ENCODE measurements at places on chromosomes 5 and 9.

DNA sequence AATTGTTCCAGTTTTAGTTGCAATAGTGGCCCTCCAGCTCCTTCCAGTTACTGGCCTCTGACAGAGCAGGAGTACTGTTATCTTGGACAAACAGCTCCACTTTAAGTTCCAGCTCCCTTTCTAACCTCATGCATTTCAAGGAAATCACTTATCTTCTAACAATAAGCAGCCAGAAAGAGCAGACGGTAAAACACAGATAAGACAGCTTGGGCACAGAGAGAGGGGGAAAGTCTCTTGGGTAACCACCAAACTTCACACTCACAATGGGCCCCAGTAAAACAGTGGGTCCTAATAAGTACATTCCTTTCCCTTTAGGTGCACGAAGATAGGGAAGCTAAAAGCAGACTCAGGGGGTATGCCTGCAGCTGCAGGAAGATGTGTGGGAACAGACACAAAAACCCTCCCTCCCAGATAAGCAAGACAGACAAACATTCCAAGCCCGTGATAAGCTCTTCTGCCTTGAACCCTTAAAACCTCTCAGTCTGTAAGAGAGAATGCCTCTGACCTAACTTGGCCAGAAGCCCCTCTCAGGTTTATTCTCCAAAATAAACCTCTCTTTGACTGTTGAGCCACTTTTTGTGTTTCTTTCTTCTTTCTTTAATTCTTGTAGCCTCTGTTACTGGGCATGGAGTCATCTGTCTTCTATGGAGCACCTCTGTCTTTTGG is 30.8 kb downstream of the OR1J1 start:
- DNase-seq: no peak

GRCh38 chr9:116987721-116988485 is 300.8 kb downstream of the TRIM32 start:
- peak; percentile 70 for DNase-seq

- peak; percentile 55 for DNase-seq
Observed at GRCh38 chr5:83711982-83712601, 8.6 kb downstream of the HAPLN1 start.

DNA sequence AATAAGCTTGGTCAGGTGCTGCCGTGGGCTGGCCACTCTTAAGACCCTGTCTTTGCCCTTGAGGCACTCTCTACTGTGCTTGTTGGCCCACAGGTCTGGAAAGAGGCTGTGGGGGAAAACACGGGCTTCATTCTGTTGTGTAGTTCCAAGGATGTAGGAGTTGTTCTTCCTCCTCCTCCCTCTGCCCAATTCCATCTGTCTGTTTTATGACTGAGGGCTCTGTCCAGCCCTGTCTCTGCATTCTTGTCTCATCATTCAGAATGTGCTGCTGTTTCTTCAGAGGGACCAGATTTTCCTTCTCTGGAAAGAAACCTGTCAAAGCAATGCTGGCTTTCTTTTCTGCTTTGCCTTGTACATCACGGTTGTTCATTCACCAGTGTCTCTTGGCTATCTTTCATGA is 84.1 kb downstream of the MAP1B start:
- DNase-seq: no peak

- no peak for DNase-seq
Observed at GRCh38 chr5:171462928-171463861, 43.7 kb downstream of the FGF18 start.

- no peak for DNase-seq
Observed at GRCh38 chr5:87777877-87778276, 365.1 kb upstream of the CCNH start.

DNA sequence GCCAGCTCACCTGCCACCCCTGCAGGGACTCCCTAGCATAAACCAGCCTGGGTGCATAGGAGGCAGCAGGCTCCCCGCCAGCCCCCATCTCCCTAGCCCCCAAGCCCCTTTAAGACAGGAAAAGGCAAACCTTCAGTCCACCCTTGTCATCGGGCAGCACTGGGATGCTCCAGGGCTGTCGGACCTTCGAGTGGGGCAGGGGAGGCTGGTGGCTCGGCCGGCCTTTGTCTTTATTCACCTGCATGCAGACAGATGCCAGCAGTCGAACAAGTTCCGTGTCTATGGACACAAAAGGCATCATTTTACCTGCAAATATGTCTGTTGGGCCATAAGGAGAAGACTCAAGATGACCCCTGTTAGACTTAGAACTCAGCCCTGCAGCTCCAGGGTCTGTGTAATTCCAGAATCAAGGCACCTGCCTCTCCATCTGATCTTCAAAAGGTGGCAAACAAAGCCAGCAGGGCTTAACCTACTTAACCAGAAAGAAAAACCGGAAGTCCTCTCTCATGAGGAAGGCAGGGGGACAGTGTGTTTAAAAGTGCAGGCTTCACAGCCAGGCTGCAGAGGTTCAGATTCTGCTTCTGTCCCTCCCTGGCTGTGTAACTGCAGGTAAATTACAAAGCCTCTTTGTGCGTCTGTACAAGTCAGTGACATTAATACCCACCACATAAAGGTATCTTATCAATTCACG is 16.2 kb downstream of the ANKS6 start:
- DNase-seq: no peak

DNA sequence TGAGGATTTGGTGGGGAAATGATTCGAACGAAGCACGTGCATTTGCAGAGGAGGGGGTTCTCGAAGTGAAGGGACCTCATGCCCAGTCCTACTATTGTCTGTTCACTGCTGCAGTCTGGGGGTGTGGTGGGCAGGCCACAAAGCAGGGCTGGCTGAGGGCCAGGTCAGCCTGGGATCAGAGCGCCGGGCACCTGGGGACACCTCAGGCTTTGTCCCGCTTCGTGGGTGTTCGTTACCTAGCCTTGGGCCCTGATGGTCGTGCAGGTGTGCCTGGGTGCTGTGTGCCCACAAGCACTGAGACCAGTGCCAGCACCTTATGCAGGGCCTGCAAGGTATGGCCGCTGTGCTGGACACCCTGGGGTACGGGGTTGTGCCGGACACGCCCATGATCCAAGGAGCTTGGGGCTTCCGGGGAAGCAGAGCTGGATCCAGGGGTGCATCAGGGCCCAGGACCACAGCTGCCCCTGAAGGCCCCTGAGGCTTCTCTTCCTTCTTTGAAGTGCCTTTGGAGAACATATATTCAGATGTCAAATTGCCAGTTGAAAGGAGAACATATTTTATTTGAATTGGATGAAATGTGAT is 80.6 kb downstream of the COL5A1 start:
- DNase-seq: no peak

DNA sequence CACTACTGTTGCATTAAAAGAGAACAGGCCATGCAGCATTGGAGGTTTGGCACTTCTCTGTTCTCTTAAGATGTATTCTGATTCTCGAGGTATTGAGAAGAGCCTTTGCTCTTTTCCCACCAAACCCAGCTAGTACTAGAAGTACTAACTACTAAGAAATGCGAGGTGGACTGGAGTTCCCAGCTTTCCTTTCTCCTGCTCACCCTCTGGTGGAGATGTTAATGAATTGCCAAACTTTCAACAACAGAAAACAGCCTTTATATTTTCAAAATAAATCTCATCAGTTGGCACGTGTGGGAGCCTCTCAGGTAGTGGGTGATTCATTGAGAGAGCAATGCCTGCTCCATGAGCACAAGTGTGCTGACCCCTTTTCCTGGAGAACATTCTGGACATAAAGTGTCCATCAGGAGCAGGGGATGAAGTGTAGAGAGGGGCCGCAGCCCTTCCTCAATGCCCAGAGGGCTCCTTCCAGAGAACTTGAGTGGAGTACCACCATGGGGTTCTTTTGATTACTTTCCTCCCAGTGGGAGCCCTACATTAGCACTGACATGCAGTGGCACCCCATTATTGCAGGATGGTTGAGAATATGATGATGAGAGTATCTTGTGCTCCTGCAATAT is 45.7 kb downstream of the TMEM174 start:
- no peak for DNase-seq

DNA sequence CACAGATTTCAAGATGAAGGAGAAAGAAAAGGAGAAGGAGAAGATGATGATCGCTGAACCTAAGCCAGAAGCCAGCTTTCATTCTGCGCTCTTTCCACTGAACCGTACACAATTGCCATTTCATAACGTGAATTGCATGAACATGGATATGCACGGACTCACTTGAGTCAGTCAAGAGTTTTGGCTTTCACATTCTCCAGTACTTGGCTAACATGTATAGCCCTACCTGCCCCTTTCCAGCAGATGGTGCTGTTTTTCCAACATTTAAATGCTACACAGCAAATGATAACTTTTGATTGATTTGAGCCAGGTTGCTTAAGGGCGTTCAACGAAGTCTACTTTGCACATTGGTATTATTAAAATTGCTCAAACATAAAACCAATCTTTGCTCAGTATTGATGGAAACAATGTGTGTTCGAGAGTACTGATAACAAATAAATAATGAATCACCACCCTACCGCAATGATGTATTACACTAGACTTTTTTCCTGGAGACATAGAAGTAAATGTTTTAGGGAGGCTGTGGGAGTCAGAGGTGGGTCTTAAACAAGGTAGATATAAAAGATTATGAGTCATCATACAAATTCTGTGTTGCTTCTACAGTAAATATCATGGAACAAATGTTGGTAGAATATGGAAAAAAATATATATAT is 196.4 kb downstream of the TRPM3 start:
- no peak for DNase-seq

DNA sequence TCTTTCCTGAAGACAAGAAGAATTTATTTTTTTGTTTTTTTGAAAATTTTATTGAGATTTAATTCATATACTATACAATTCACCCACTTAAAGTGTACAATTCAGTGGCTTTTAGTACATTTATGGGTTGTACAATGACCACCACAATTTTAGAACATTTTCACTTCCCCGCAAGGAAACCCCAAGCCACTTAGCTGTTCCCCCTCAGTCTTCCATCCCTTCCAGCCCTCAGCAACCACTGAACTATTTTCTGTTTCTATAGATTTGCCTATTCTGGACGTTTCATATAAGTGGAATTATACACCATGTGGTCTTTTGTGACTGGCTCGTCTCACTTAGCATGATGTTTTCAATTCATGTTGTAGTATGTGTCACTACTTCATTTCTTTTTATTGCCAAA is 28.0 kb downstream of the DNAI1 start:
- no peak for DNase-seq

DNA sequence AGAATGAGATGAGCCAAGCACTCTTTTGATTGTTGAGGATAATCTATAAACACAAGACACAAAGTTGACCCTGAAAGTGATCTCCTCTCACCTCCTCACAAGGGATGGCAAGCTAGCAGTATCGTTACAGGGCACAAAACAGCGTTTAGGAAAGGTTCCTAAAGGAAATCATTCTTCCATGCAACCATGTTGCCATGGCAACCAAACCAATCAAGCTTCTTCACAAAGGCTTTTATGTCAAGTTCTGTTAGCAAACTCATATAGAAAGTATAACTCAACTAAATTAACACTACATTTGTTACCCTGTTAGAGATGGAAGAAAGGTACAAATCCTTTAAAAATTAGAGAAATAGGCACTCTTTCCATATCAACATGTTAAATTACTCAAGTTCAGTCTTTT is 1016.8 kb upstream of the DMAC1 start:
- DNase-seq: no peak

DNA sequence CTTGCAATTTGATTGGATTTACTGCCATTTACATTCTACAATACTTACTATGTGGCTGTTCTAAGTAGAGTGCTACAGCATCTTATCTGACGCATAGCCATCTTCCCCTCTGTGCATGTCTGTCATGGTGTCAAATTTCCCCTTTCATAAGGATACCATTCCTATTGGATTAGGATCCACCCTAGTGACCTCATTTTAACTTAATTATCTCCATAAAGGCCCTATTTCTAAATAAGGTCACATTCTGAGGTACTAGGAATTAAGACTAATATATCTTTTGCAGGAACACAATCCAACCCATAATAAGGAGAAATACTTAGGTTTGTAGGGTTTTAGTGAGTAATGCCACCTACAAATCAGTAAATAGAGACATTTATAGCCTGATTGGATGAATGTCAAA is 268.0 kb downstream of the ADAMTSL1 start:
- no peak for DNase-seq

GRCh38 chr5:30142432-30142831 is 1051.1 kb upstream of the CDH6 start:
- DNase-seq: no peak

GRCh38 chr9:97394881-97395280 is 17.0 kb upstream of the TDRD7 start:
- DNase-seq: no peak

DNA sequence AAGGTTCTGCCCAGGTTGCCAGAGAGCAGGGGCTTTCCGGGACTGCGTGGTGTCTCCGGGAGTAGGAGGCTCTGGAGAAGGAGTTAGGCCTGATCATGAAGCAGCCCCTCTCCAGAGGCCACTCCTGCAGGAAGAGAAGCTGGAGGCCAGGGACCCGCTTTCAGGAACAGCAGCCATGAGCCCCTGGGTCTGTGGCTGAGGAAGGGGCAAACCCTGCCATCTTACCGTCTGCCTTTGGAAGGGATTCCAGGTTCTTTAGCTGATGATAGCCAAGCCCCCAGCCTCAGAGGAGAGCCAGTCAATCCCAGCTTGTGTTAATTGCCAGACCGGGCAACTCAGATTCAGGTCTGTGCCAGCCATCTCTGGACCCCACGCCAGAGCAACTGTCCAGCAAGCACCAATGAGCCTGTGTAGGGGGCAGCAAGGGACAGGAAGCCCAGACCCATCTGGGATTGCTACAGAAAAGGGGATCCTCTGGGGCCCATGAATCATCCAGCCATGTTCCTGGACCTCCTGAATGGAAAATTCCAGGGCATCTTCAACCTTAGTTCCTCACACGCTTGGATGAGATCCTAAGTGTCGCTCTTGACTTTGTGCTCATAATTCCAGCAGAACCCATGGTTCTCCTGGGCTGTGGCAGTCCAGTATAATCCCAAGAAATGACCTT is 42.7 kb upstream of the MVB12B start:
- no peak for DNase-seq

GRCh38 chr9:73515216-73515615 is 363.6 kb downstream of the ANXA1 start:
- no peak for DNase-seq

DNA sequence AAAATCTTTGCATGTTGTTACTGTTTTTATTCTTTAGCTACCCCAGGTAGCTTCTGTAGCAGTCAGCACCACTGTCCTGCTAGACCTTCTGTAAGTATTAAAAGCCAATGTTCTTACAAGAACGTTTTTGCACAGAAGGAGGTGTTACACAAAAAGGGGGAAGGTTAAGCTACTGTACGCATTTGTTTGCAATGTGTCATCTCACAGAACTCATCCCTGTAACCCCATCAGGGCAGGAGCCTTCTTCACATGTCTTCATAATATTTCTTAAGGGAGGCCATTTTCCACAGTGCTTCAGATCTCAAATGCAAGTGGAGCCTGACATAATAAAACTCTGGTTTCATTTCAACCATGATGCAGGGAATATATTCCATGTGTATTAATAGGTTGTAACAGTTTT is 67.9 kb downstream of the OSMR start:
- DNase-seq: no peak

GRCh38 chr5:98772415-98773213 is 849 bp upstream of the RGMB start:
- peak; percentile 17 for DNase-seq

- no peak for DNase-seq
Observed at GRCh38 chr5:167463939-167464338, 827.5 kb upstream of the WWC1 start.

Measured in CD14-positive monocyte (primary cell).